ENCODE measurements at places on chromosomes 13 and 19.

DNA sequence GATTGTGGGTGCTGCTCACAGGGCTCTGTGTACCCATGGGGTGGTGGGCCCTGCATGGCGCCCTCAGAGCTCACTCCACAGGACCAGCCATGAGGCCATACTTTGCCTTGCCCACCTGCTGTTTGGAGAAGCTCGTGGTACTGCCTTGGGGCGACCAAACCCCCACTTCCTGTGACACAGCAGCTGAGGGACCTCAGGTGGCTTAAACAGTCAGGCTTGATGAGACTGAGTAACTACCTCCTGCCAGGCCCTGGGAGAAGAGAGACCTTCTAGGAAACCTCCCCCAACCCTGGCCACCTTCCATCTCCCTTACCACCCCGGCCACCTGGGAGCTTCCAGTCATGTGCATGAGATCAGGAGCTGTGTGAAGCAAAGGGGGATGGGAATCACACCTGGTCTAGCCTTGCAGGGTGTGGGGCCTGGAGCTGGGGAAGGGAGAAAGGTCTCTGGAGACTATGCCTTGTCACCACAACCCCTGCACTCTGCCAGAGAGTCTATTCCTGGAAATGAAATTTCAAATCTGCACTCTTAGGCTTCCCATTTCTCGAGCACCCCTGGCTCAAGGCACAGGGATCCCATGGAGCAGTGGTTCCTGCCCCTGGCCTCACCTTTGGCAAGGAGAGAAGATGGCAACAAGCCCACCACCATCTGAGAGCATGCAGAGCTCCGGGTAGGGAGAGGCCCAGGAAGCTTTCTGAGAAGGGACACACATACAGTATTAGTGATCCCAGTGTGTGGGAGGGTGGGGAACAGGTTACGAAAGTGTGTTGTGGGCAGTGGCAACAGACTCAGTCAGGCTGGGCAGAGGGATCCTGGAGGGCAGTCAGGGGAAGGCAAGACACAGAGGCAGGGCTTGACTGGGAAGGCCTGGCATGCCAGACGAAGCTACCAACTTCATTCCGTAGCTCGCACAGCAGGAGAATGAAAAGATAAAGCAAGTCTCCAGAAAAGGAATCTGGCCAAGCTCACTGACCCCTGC lies 125.0 kb downstream of the URI1 start:
- peak; percentile 42 for DNase-seq

GRCh38 chr13:90773681-90774080 lies 573.8 kb upstream of the MIR17HG start:
- DNase-seq = no peak

GRCh38 chr19:6534451-6535093 lies 3.7 kb downstream of the TNFSF9 start:
- DNase-seq = no peak

DNA sequence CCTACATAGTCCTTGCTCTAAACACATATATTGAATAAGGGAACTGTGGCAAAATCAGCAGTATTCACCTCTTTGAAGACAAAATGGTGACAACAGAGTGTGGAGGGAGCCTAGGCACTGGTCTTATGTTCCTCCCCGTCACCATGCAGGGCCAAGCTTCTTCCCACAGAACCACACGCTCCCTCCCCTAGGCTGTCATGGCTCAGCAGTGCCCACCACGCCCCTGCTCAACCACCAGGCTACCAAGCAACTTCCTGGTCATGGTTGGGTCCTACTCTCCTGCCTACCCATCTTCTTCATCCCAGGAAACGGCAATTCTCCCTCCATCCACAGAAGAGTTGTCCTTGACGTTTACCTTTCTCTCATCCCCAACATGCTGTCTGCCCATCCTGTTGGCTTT lies 126.1 kb downstream of the CRYL1 start:
- no peak for DNase-seq

- DNase-seq = no peak
These were observed 926 bp downstream of the PRR12 start for GRCh38 chr19:49591731-49592485.

- DNase-seq = no peak
These were observed 116.3 kb upstream of the SOX1 start for GRCh38 chr13:111950697-111951096.

DNA sequence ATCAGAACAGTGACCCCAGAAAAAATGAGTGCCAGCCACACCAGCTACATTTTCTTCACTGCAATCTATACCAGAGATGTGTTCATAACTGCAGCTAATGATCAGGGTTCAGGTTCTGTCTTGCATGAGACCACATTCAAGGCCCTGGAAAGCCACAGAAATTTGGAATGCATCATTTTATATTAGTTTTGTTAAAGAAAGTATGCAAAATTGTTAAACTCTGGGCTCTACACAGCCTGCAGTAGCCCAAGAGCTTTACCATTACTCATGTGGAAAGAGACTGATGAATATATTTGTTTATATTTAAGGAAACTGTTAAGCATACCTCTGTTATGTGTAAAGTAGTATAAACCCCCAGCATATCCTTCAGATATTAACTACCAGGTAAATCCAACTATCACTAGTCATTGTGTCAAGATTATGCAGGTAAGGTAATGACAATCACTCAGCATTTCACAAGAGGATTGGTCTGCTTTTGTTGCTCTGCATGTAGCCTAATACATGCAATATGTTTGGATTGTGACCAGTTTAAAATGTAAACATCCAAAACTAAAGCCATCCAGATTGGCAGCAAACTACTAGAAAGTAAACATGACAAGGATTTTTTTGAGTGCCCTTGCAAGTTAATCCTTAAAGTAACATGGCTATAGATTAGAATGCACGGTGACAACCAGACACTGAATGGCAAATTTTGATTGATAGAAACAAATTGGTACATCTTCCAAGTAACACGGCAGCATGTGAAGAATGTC lies 429.1 kb upstream of the ARGLU1 start:
- no peak for DNase-seq

GRCh38 chr19:2551172-2551863 lies 75.4 kb downstream of the GADD45B start:
- DNase-seq = peak; percentile 44

GRCh38 chr19:55635334-55635717 lies 5.5 kb upstream of the ZNF580 start:
- no peak for DNase-seq

GRCh38 chr19:44552324-44552723 lies 22.8 kb upstream of the CEACAM20 start:
- no peak for DNase-seq

DNA sequence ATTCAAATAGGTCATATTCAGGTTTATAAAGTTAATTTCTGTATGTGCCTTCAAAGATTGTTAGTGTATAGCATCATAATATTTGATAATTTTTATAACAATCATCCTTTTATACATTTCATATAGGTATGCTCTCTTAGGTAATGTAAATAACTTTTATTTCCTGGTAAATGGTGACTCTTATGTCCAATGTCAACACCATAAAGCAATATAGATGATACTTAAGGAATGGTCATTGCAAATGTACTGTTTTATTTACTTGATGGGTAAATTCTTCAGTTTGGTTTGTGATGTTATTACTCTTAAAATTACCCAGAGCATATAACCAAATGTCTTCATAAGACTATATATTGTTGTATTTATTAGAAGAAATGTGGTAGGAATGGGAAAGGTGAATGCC lies 928.7 kb downstream of the PCDH9 start:
- no peak for DNase-seq

- DNase-seq = peak; percentile 31
These were observed at the start of gene BTBD2 for GRCh38 chr19:2015608-2015950. BTBD2 (minus strand) TSS chr19:2015714; CDS start chr19:2015703, 11 bp downstream.

GRCh38 chr13:49082653-49083536 lies 107.2 kb downstream of the FNDC3A start:
- DNase-seq = no peak

- no peak for DNase-seq
These were observed 47.3 kb upstream of the CLDN10 start for GRCh38 chr13:95505265-95505664.

- no peak for DNase-seq
These were observed 17.1 kb upstream of the MAP3K10 start for GRCh38 chr19:40174092-40174491.

DNA sequence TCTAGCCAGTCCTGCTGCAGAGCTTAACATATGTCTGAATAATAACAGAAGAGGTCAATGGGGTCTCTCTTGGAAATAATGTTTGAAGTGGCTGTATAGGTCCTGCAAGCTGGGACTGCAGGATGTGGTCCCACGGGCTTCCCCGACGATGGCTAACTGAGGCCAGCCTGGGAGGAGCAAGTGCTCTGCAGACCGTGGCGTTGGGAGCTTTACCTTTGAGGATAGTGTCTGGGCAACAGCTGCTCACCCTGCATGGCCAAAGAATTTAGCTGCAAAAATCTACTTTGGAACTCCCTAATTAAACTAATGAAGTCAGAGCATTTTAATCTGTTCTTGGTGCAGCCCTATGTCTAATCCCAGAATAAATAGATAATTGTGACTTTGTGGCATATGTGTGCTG lies 18.2 kb upstream of the AMER2 start:
- no peak for DNase-seq

GRCh38 chr19:14248578-14249011 lies 42.6 kb upstream of the ADGRL1 start:
- DNase-seq = peak; percentile 89

DNA sequence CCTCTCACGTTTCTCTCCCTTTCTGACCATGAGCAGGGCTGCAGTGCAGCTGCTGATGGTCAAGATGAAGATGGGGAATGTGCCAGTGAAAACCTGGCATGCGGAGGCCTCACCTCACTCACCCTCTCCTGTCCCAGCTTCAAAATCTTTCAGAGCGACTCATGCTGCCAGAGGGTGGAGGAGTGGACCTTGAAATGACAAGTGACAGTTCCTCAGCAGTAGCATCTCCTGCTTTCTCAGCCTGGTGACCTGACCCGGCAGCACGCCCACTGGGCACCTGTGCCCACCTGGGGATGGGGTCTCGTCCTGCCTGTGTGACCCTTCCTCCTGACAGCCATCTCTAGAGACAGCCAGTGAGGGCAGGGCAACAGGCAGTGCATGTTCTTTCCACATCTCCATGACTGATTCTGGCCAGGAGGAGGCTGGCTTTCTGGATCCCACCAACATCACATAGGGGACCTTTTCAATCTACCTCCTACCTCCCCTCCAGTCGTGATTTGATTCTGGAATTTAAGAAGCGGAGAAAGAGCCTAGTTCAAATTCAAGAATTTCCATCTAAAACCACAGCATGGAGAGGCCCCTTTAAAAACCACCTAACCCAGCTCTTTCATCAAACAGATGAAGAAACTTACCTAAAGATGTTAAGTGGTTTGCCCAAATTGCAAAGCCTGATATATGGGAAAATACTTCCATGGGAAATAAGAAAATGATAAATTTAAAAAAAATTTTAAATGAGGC lies 45.8 kb downstream of the RFX2 start:
- DNase-seq = no peak

GRCh38 chr13:106052200-106052767 lies 483.2 kb downstream of the EFNB2 start:
- DNase-seq = no peak

GRCh38 chr13:71860547-71861138 lies 6.4 kb downstream of the DACH1 start:
- no peak for DNase-seq

DNA sequence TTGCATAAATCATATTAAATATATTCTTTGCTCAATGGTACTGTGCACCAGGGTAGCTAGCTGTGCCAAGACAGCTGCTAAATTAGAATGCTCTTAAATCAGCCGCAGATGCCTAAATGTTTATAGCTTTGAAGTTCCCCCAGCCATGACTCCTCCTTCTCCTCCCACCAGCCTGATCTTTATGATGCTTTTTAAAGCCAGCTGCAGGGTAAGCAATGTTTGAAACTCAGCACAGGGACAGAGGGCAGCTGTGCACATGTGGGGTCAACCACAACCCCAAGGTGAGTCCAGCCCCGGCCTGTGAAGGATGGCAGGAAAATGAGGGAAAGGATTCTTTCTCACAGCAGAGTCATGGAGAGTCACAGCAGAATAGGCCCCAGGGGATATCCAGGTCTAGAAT lies 635.7 kb downstream of the UQCRFS1 start:
- no peak for DNase-seq

GRCh38 chr13:32264407-32264806 lies 50.8 kb downstream of the ZAR1L start:
- DNase-seq = no peak

DNA sequence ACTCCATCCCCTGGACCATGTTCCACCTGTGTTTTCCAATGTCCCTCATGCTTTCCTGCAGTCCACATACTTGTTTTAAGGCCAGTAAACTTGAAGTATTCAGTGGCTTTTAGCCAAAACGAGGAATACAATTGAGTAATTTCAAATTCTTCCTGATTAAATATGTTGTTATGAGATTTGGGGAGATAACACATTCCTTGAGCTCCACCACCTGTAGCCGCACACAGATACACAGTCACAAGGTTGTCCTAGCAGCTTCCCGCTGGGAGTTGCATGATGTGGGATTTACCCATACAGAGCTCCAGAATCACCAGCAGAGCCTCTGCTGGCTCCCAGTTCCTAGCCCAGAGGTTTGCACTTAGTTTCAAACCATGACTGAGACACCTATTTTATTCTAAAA lies 53.6 kb upstream of the FRY start:
- DNase-seq = no peak

DNA sequence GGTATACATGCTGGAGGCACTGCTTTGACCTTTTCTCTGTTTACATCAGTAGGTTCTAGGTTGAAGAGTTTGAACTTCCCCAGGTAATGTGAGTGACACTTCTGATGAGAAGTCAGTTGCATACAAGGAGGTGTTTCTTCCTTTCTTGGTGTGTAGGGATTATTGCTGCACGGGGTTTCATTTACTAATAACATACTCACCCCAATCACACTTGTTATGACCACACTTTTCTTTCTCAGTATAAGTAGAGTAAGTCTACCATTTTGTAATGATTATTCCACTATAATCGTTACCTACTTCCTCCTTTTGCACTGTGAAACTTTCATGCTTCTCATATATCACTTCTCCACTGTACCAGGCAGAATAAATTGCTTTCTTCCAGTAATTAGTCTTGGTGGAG lies 138.0 kb downstream of the TNFSF13B start:
- no peak for DNase-seq

DNA sequence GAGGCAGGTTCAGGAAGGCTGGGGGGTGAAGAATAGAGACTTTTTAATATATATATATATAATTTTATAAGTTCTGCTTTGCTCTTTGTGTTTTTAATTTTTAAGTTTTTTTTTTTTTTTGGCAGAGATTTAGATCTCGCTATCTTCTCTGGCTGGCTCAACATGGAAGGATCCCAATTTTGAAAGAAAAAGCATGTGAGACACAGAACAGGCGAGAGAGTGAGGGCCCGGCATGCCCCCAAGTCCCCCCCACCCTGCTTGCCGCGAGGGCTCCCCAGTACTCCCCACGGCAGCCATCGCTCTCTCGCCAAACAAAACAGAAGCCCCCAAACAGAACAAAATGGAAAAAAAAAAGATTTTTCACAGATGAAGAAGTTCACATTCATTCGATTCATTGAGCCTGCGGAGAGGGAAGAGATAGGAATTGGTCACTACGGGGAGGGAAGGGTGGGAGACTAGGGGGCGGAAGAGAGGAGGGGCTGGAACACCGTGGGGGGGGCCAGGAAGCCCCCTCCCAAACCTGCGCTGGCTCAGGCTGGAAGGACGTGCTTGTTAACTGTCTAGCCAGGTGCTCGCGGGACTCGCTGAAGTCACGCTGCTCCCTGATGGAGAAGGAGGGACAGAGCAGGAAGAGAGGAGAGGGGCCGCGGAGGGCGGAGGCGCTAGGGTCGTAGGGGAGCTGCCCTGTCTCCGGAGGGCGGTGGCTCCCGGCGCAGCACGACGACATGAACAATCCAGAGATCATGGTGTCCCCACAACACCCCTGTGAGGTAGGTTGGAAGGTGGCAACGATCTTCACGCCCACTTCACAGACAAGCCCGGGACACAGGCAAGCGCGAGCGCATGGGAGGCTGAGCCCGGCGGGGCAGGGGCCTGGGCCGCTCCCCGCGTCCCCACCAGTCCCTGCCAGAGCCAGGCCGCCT lies 10.6 kb downstream of the KHSRP start:
- no peak for DNase-seq

- DNase-seq = no peak
These were observed 99.0 kb downstream of the MBNL2 start for GRCh38 chr13:97321101-97321500.

Measured in posterior cingulate gyrus (tissue), 11 donors.